RPMI8226 (cell line): ENCODE measurements at places on chromosomes 6 and 20.

DNA sequence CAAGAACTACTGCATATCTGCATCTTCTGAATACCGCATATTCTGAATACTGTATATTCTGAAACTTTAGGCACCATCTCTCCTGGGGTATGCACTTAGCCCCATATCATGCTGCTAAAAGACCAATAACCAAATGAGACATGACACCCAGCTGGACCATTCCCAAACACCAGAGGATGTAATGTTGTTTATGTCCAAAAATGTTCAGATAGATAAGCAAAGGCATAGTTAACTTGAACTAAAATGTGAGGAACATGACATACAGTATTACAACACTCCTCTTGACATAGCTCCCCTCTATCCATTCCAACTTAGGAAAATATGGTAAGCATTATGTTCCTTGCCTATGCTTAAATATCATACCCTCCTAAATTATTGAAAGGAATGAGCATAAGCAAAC lies 127.3 kb downstream of the TENT5A start:
- DNase-seq, result no peak

- DNase-seq, result no peak
Observed at GRCh38 chr6:105196076-105196475, 16.3 kb upstream of the POPDC3 start.

DNA sequence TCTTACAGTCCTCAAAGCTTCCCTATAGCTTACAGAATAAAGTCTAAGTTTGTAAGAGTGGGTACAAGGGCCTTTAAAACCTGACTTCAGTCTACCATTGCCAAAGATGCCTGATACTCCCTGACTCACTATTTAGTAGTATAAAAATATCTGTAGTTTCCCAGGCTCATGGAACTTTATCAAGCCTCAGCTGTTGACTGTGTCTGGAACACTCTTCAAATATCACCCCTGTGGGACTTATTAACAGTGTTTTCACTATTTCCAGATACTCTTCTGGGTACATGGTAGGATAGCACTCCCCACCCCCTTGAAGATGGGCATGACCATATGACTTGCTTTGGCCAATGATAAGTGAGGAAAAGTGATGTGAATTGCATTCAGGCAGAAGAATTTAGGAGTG lies 105.3 kb upstream of the TENT5A start:
- DNase-seq, result no peak

GRCh38 chr6:160337301-160337700 lies 10.9 kb upstream of the SLC22A3 start:
- no peak for DNase-seq

DNA sequence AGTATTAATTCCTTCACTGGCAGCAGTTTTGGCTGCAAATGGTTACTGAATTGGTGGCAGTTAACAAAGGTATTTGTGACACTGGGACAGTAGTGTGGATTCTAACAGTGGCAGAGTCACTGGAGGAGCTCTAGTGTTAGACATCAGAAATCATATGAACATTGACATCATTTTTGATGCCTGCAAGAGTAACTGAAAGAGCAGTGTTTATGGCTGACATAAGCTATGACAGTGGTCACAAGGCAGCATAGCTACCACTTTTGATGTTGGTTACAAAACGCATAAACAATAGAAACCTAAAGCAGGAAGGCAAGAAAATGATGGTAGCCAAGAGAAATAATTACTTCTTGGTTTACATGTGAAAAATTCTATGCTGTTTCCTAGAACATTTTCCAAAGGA lies 326.7 kb upstream of the MAN1A1 start:
- DNase-seq, result no peak

GRCh38 chr6:170011204-170012036 lies 260.0 kb downstream of the ERMARD start:
- DNase-seq, result no peak

DNA sequence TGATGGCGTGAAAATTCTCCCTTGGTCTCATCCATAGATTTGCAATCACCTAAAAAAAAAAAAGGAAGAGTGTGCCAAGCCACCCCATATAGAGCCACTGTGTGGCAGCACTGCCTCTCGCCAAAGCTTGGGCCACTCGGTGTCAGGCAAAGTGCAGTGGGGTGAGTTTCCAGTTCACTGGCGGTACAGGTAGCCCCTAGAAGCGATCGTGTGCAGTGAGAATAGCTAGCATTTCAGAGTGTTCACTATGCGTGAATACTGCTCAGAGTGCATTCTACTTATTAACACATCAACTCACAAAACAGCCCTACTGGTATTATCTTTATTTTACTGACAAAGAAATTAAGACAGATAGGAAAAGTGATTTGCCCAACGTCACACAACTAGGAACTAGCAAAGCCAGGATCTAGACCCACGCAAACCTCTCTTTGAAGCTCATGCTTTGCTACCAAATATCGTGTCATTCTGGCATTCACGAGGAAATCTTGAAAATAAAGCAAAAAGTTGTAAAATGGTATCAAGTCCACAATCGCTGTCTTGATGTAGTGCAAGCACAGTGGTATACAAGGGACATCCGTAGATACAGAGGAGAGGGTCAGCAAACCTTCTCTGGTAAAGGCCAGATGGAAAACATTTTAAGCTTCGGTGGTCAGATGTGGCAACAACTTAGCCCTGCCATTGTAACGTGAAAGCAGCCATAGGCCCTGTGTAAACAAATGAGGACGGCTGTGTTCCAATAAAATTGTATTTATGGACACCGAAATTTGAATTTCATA lies 10.4 kb upstream of the GCNT2 start:
- DNase-seq, result peak; percentile 70

- DNase-seq, result no peak
Observed at GRCh38 chr6:73752943-73753342, 56.9 kb downstream of the CD109 start.

GRCh38 chr6:162999575-163000285 lies 272.0 kb downstream of the PACRG start:
- no peak for DNase-seq

DNA sequence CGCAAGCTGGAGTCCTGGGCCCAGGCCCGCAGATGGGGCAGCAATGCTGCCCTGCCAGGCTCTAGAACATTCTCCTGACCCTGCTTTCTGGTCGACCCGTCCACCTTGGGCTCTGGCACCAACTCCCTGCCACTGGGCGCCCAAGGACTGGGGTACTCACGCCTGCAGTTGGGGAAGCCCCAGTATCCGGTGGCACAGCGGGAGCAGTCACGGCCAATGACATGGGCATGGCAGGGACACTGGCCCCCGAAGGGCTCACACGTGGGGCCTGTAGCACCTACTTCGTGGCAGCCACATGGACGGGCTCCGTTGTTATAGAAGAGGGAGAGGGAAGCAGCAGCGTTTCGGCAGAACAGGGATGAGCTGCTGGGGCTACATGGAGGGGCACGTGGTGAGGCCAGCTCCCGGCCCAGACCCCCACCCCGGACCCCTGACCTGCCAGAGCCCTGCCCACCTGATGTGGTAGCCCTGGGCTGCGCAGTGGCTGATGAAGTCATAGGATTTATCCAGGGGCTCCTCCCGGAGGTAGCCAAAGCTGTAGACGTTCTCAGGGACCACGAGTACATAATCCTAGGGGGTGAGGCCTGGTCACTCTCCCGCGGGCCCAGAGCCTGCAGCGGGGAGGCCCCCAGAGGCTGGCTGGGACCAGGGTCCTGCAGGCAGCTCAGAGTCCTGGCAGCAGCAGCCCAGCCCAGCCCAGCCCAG lies 26.0 kb downstream of the ADRM1 start:
- DNase-seq, result no peak

GRCh38 chr6:31830886-31831335 lies 3.4 kb downstream of the HSPA1B start:
- DNase-seq, result peak; percentile 19

- no peak for DNase-seq
Observed at GRCh38 chr6:111610548-111611172, 5.0 kb upstream of the TRAF3IP2 start.

DNA sequence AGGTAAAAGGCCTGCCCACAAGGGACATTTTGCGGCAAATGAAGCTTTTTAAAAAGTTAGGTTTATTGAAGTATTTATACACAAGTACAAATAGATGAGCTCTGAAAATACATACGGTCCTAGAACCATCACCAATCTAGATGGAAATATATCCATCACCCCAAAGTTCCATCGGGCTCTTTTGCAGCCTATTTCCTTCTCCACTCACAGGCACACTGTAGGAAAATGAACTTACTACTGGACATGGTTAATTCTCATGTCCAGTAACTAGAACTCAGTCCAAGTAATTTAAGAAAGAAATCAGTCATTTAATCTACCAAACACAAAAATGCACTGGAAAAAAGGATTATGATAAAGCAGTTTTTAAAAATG lies 6.2 kb downstream of the PCNA start:
- DNase-seq, result no peak

GRCh38 chr6:24252280-24252679 lies 105.6 kb downstream of the DCDC2 start:
- no peak for DNase-seq

GRCh38 chr20:63527184-63527583 lies 6.6 kb downstream of the PPDPF start:
- no peak for DNase-seq

DNA sequence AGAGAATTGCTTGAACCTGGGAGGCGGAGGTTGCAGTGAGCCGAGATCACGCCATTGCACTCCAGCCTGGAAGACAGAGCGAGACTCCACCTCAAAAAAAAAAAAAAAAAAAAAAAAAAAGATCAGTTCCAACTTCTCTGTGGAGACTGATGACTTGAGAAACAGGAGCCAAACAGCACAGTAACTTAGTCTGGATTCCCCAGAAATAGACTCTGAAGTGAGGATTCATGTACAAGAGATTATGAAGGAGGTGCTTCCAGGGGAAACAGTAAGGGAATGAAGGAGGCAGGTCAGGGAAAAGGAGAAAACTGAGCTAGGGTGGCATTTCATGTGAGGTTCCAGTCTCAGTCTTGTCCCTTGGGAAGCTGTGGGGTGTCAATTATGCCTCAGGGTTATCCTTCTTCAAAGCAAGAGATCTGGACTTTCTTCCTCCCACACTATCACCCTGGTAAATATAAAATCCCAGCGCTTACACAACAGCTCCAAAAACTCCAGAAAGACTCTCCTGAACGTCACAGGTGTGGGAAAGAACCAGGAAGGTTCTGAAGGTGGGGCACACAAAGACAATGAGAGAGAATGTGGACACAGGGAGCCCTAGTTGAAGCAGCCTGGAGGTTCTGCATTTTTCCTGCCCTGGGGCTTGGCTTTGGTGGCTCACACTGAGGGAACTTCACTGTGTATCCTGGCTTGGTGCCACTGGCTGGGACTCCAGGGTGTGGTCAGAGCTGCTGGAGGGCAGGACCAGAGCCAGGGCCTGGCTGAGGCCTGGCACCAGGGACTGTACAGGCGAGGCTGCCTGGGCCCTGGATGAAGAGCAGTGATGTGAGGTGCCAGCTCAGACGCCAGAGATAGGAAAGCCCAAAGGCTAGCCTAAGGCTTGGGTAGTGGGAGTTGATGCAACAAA lies 46.8 kb downstream of the PCNA start:
- peak; percentile 92 for DNase-seq

DNA sequence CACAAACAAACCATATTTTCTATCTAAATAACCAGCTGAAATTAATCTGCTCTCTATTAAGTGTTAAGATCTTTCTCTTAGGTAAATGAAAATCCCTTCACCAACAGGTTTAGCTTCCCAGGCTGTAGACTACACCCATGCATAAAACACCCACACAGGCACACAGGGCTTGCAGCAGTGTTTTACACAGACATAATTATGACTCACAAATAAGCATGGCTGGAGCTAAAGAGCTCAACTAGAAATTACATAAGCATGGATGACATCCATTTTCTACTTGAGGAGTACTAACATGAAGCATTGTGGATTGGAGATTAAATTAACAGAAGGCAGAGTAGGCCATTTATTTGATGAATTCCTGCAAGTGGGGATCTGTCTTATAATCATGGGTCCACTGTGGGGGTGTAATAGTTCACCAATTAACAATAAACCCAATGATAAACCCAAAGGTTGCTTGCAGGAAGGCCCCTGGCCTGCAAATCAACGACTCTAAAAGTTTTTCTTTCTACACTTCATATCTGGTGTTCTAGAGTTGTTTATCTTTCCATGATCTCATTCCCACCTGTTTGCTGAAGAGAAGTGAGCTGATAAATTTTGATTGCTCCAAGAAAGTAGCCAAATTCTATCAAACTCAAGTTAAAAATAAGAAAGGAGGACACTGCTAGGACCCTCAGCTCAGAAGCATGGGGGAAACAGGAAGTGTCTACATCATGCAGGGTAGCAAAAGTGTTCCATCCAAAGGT lies 33.8 kb upstream of the E2F3 start:
- DNase-seq, result no peak
